ENCODE measurements at places on chromosomes 1 and 21.

- no peak for DNase-seq
These were observed 27.7 kb upstream of the FMO1 start for GRCh38 chr1:171220581-171221054.

DNA sequence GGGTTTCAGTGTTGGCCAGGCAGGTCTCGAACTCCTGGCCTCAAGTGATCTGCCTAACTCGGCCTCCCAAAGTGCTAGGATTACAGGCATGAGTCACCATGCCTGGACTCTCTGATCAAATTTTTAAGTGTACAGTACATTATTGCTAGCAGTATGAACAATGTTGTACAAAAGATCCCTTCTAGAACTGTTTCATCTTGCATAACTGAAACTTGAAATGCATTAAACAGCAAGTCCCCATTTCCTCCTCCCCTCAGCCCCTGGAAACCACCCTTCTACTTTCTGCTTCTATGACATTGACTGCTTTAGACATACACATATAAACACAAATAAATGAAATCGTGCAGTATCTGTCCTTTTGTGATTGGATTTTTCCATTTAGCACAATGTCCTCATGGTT lies 463.4 kb downstream of the PTPRC start:
- no peak for DNase-seq

DNA sequence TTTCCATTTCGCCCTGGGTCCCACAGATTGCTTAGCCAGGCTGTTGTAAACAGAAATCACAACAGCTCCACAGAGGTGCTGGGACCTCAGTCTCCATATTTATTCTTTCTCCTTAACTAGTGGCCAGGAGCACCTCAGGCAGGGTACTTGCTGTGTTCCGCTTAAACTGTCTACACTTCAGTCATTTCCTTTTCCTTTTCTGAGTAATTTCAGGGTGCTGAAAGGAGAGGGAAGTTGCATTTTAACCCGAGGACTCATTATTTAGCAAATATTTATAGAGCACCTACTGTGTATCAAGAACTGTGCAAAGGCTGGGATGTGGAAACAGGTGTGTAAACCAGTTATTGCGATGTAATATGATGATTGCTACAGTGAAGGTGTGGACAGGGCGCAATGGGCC lies 41.9 kb downstream of the ACP6 start:
- DNase-seq, result no peak

DNA sequence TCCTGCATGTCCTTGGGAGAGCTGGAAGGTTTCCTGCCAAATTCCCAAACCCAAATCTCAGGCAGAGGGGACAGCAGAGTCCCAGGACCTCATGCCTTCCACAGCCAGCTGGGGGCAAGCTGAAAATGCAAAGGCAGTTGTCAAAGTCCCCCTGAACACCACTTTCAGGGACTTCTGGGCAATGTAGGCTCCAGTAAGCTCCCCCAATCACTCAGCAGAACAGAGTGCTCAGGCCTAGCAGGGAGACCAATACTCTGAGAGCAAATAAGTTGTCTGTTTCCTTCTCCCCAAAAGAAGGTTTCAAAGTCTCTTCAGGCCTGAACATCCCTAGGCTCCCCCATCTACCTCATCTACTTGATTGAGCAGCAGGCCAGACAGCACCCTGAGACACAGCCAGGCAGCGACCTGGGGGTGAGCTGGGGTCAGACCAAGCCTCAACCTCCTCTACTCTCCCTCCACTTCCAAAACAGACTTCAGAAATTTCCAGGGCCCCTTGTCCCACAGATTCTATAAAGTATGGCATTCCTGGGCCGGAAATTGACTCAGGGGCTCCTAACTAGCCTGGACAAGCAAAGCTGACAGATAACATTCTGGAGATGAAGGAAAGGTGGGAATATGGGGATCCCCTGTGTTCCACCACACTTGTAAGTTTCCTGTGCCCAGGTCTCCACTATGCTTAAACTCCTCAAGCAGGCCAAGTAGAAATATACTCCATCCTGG lies 1.9 kb downstream of the SLC9A1 start:
- DNase-seq, result no peak

GRCh38 chr1:235980976-235981375 lies 83.9 kb downstream of the NID1 start:
- DNase-seq, result no peak

- no peak for DNase-seq
These were observed 9.4 kb downstream of the TMEM53 start for GRCh38 chr1:44664730-44665370.

DNA sequence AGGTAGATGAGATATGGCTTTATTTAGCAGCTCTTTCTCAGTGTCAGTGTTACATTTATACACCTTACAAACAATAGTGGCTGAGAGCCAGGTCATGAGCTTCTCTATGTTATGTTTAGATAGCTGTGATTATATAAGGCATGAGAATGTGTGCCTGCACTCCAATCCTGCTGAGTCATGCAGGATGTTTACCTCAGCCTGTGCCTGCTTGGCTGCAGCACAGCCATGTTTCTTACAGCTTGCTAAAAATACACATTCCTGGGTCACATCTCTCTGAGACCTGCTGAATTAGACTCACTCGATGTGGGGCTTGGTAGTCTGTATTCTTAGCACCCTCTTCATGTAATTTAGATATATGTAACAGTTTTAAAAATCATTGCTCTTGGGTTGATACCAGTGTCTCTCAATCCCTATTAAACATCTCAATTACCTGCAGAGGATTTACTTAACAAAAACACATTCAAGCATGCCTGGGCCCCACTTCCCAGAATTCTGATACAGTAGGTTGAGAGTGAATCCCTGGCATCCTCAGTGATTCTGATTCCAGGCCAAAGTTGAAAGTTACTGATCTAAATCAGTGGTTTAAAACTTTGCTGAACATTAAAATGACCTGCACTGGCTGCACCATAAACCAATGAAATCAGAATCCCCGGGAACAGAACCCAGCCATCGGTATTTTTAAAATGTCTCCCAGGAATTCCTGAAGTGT lies 107.5 kb downstream of the GDAP2 start:
- DNase-seq, result no peak

DNA sequence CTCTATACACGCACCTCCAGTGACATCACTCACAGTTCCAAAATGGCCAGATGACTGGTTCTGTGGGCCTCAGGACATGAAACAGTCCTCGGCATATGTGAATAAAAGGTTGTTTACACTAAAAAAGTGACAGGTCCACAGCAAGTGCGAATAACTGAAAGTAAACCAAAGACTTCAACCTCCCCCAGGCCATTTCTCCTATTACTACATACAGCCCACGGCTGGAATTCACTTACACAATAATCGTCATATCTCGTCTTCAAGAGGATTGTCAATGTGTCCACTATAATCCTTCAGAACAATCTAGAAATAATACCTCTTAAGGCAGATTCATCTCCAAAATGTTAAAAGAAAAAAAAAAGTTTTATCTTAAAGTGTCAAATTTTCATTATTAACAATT lies 1.9 kb upstream of the PRDM15 start:
- no peak for DNase-seq

DNA sequence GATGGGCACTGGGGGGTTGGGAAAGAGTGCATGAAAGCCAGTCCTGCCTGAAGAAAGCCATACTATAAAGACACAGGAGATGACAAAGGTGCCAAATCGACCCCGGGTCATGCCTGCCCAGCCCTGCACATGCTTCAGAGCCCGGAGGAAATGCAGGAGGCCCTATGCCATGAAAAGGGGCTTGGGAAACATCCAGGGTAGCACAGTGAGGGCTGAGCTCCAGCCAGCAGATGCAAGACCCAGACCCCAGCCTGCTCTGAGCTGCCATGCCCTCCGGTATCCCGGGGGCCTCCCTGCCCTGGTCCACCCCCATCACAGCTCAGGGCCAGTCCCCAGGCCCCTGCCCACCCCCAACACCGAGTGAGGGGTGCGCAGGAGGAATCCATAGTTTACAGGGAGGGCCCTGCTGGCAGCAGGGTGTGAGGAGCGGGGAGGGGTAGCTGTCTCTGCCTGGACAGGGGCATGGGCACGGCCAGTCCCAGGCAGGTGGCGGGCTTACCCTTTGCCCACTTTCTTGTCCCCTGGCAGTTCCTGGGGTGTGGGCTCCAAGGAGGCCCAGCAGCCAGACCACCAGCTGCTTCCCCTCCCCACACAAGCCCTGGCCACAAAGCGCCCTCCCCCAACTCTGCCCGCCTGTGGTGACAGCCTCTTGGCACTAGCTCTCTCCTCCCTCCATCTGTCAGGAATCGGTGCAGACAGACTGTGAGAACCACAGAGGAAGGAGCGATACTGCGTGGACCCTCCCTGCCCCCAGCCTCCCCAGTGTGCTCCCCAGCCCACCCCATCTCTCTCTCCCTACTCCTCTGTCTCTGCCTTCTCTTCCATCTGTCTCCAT lies 16.8 kb downstream of the LRP8 start:
- DNase-seq, result no peak

All from stimulated activated CD4-positive, alpha-beta T cell treated with anti-CD3 and anti-CD28 coated beads, Interleukin-12 subunit alpha, Interleukin-12 subunit beta, amount 100 ng/mL, for 48 hours (primary cell).